ENCODE measurements at places on chromosomes 4 and X.

- DNase-seq = no peak
Observed at GRCh38 chrX:150610043-150610442, 41.6 kb downstream of the MTM1 start.

DNA sequence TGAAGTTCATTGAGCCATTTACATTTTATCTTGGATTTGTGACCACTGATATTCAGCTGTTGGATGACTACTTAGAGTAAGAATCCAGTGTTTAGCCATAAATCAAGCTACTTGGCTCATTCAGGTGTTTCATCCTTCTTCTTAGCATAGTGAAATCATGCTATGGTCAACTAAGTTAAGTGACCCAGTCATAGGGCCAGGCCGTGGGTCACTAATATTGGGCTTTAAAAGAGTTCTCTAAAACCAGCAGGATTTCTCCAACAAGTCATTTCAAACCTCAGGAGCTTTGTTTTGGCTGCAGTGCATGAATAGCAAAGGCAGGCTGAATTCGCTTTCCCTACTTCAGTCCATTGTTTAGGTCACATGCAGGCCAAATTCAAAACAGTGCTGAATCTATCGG lies 181.0 kb downstream of the MAML3 start:
- no peak for DNase-seq

DNA sequence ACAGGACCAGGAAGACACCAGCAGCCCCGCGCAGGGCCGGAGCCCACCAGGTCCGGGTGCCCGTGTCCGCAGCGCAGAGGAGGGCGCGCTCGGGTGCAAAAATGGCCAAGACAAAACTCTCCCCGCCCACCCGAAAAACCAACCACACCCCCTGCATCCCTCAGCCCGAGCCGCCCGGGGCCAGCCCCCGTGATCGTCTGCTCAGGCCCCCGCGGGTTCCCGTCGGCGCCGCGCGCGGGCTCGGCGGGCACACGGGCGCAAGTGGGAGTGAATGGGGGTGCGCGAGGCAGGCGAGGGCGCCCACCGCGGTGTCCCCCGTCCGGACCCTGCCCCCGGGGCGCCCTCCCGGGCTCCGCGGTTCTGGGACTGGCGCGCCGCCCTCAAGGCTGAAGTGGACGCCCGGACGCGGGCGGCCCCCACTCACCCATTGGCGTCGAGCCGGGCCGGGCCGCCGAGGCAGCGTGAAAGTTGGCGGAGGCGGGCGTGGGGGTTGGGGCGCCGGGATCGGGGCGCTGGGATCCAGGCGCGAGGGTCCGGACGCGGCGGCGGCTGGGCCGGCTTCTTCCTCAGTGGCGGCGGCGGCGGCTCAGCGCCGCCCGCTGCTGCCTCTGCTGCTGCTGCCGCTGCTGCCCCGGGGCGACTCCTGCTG lies 393 bp downstream of the SH3KBP1 start:
- DNase-seq = no peak

GRCh38 chrX:1435241-1435895 lies 17.3 kb downstream of the ASMTL start:
- DNase-seq = no peak

GRCh38 chr4:166274136-166274761 lies 401.2 kb downstream of the TLL1 start:
- no peak for DNase-seq

GRCh38 chrX:49754233-49754857 lies 58.6 kb upstream of the PAGE1 start:
- DNase-seq = peak; percentile 29

Data from GDM1 (cell line).